PC-9 (cell line): ENCODE measurements at places on chromosomes 2 and 18. TPM values are rescaled to one million over a fixed set of nuclear protein-coding genes. Genes with fewer than 3 reads are reported as not detected.

GRCh38 chr2:217438821-217439220, 564.0 kb downstream of the TNS1 start:
- DNase-seq, result no peak

DNA sequence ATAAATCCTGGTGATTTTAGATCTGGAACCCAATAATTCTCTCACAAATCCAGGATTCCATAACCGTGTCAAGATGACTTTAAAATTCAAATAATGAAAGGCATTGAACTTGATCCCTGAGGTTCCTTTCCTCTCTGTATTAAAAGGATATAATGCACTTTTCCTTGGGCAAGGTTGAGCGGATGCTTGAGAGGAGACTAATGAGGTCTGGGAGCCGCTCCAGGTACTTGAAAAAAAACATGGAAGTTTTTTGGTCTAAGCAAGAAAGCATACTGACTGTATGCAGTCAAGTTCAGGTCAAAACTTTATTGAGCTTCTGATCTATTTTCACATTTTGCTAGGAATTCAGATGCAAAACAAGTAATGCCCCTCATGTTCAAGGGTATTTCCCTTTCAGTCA, 318.5 kb downstream of the RAD51AP2 start:
- DNase-seq, result no peak

DNA sequence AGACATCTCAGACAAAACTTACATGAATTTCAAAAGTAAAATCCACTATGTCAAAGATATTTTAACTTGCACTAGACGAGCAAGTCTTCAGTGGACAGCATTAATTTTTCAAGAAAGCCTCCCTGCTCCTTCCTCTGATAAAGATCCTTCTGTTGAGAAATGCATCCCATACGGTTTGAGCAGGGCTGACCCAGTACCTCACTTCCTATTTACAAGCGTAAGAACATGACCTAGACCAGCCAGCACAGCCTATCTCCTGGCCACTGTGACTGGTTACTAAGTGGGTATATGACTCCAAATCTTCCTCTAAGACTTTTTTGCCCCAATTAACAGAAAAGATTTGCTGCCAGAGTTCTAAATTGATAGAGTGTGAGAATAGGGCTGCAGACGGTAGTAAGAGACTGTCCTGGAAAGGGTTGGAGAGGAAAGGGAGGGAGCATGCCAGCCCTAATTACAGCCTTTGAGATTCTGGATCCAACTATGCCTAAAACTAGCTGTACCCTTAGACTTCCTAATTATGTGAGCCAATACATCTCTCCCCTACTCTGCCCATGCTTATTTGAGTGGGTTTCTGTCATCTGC, 108.4 kb downstream of the PRELID3A start:
- no peak for DNase-seq

DNA sequence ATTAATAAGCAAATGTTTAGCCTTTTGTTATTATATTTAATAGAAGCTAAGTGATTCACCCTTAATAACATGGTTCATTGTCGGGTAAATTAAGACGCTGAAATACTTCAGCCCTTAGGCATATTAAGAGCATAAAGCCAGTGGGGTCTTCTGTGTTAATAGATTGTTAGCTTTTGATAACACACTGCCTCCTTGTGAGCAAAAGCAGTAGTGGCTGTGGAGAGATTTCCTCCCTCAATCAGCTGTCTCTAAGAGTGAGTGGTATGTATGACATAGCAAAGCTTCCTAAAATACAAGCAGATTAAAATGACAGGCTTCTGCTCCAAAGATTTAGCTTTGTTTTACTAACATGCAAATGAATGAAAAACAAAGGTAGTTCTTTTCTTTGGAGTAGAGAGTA, 143.7 kb upstream of the SYT4 start:
- no peak for DNase-seq

- no peak for DNase-seq
These were observed 848.8 kb downstream of the TDRD15 start for GRCh38 chr2:21972586-21972985.

- DNase-seq, result no peak
These were observed 142.0 kb downstream of the RTP5 start for GRCh38 chr2:242011516-242011915.

DNA sequence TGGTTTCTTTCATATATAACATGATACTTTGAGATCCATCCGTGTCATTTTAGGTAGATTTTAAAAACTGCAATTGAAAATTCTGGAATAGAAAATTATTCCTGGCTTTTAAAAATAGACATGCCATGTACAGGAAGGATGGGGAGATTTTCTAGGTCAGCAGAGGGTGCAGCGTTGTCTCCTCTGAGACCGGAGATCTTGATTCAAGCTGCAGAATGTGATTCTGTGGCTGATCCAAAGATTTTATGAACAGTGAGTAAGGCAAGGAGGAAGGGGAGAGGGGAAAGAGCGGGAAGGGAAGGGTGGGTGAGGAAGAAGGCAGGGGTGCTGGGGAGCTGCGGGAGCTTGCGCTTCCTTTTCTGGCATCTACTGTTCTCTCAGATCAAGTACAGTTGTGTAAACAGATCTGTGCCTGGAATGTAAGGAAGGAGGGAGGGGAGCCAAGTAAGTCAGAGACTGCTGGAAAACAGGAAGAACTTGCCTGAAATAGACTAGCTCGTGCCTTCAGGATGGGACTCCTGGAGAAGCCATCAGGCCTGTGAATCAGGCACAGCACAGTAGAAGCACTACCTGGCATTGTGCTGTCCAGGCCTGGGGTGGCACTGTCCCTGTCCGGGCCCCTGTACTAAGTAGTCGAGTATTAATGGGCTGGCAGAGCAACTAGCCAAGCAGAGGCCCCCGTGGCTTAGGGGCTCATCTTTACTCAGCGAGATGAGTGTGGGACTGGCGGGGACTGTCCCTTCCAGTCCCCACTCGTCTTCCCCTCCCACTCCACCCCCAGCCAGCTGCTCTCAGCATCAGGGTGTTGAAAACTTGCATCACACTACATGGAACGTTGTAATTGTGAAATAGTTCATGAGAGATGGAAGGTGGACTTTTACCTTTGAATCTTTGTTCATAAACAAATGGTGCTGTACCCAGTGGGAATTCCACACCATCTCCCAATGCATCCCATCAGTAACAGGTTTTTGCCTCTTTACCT, 163.5 kb downstream of the UXS1 start:
- DNase-seq, result peak; percentile 73

The SKA1 gene
- 14.7 and 18.3 TPM in 2 replicates for total RNA-seq

- DNase-seq, result no peak
These were observed 356.3 kb downstream of the SATB2 start for GRCh38 chr2:199101487-199101886.

DNA sequence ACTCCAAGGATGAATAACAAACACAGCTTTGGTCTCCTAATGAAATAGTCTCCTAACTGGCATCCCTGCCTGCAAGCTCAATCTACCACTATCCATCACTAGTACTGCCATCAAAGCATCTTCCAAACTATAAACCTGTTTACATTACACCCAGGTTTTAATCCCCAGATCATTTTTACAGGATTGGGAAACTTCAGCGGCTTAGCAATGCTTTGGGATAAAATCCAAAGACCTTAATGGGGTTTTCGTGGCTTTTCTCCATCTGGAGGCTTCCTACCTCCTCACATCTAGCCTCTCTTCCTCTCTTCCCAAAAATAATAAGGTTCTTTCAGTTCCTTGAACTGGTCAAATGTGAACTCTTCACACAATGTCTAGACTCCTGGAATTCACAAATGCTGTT, 92.2 kb upstream of the SETBP1 start:
- no peak for DNase-seq

DNA sequence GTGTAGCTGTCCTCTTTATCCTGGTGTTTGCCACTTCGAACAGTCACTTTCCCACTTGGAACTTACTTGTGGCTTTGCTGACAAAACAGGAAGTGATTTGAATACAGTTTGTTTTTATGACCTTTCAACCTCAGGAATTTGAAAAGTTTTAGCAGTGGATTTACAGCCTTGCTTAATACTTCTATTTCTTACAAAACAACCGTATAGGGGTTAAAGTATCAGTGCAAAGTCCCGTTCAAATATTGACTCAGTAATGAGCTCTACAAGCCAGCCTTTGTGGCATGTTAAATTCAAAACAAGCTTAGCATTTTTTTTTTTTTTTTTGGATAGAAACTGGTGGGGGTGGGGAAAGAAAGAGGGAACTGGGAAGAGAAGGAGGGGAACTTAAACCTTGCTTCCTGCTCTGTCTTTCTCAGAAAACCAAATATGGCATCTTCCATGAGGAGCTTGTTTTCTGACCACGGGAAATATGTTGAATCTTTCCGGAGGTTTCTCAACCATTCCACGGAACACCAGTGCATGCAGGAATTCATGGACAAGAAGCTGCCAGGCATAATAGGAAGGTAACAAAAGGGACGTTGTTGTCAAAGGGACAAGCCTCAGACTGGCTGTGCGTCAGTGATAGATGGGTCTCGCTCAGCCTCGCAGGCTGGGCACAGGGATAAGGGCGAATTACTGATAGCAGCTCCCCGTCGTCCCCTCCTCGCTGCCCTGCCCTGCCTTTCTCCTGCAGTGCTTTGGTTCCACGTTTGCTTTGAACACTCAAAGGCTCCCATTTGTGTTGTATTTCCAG, at the start of gene HNMT:
TSS of gene HNMT (plus strand) at position 408 of the 793 bp plus-strand sequence. CDS start at position 427, 19 bp downstream.
- DNase-seq, result peak; percentile 41

GRCh38 chr2:74685408-74685807, 31.4 kb downstream of the SEMA4F start:
- DNase-seq, result no peak

- DNase-seq, result no peak
These were observed 1441.9 kb upstream of the ZEB2 start for GRCh38 chr2:145961846-145962245.

DNA sequence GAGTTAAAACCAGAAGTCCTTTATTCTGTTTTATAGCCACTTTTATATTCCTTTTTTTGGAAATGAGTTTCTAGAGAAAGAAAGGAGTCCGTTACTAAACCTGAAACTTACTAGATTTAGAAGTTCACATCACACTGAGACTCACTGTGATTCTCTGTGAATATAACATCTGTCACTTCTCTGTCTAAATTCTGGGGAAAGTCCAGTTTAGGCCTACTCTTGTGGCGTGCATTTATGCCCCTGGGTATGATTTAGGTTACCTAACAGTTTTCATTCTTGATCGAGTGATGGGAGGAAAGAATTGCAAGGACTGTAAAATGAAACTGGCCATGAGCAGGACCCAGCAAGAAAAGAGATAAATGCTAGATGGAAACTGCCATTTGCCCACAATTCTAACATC, 449.6 kb downstream of the SPAG16 start:
- no peak for DNase-seq

- no peak for DNase-seq
These were observed 27.3 kb upstream of the SPOPL start for GRCh38 chr2:138474100-138474825.

- DNase-seq, result no peak
These were observed 28.1 kb downstream of the COL4A3 start for GRCh38 chr2:227192491-227192890.

The POLE4 gene
- 53.8 and 74.4 TPM in 2 replicates for total RNA-seq

The ARHGAP15 gene
- not detected in 2 replicates for total RNA-seq

DNA sequence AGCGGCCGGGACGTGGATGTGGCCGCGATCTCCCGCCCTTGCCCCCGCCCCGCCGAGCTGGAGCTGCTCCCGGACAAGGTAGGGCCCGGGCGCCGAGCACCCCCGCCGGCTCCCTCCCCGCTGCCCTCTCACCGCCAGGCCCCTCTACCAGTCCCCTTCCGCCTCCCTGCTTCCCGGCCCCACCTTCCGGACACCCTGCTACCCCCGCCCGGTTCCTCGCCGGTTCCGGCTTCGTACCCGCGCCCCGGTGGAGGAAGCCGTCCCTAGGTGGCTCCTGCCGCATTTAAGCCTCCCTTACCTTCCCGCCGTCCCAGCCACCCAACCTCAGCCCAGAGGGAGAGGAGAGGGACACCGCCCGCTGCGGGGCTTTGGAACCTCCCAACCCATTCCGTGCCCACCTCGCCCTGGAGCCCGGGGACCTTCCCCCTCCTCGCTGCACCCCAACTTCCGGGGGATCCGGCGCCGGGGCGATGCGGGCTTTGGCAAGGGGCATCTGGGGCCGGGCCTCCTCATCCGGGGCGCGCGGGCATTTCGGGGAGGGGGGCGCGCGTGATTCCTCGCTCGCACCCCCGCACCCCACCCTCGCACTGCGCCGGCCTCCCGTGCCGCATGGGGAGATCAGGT, 475 bp downstream of the B3GNT2 start:
- DNase-seq, result peak; percentile 39

GRCh38 chr18:8643326-8643878, 34.2 kb downstream of the RAB12 start:
- no peak for DNase-seq

- peak; percentile 46 for DNase-seq
These were observed 162.1 kb downstream of the MYO3B start for GRCh38 chr2:170339750-170340692.

The SERPINB10 gene
- total RNA-seq, result not detected in 2 replicates

DNA sequence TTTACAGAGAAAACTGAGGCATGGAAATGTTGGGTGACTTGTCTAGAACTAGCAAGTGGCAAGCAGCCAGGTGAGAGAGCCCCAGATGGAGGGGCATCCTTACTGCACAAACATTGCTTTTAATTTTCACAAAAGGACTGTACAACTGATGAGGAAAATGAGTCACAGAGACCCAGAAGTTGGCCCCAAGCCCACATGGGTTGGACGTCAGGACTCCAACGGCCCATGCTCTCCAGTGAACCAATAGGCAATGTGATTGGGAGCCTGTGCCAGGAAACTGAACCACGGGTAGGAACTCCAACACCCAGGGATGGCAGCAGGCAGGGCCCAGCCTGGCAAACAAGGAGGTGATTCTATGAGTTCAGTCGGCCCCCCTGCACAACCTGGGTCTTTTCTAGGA, 50.8 kb downstream of the PID1 start:
- no peak for DNase-seq

DNA sequence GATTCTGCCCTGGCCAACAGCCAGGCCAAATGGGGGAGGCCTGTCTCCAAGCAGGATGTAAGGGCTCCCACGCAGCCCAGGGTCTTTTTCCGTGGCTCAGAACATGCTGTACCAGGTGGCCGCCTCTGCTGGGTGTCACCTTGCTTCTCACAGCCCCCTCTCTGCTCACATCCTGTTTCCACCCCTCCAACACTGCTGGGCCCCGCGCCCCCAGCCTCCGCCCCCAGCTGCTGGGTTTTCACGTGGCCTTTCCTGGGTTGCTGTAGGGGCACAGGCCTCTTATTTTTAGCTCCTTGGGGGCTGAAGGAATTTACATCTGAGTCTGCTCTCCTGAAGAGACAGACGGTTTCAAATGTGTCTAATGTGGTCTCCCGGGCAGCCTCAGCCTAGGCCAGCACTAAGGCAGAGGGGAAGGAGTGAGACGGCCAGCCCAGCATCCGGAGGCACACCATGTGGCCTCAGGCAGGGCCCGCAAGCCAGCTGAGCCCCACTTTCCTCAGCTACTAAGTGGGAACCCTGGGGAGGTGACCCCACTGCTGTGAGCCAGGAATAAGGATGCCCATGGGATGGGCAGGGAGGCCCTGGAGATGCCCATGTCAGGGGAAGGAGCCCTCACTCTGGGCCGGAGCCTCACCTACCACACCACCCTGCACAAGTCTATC, 18.7 kb upstream of the DUSP2 start:
- no peak for DNase-seq

The UGT1A6 gene
- total RNA-seq, result 549 and 643 TPM in 2 replicates
